PC-9 (cell line): ENCODE measurements at places on chromosomes 1 and 21.

- DNase-seq, result no peak
Observed at GRCh38 chr1:26839339-26839722, 12.8 kb downstream of the ZDHHC18 start.

GRCh38 chr1:241902391-241903065 is 54.5 kb downstream of the EXO1 start:
- DNase-seq, result no peak

DNA sequence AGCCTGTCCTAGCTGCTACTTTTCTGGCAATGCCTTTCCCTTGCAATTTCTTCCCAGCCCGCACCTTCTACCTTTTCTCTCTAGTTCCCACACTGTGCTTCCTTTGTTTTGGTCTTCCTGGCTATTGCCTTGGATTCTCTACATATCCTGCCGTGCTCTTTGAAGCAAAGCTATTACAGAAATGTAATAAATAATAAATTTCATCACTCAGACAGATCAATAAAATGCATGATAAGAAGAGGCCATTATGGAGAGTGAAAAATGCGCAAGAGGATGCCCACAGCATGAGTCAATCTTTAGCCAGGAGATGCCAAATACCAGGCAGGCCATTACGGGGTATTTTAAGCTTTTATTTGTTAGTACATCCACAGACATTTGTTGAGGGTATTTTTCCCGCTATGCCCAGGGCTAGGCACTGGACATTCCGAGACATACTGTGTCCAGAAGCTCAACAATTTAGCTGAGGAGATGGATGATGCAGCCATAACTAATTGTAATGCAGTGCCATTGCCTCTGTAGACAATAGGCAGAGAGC is 163.6 kb downstream of the ST6GALNAC3 start:
- DNase-seq, result no peak

DNA sequence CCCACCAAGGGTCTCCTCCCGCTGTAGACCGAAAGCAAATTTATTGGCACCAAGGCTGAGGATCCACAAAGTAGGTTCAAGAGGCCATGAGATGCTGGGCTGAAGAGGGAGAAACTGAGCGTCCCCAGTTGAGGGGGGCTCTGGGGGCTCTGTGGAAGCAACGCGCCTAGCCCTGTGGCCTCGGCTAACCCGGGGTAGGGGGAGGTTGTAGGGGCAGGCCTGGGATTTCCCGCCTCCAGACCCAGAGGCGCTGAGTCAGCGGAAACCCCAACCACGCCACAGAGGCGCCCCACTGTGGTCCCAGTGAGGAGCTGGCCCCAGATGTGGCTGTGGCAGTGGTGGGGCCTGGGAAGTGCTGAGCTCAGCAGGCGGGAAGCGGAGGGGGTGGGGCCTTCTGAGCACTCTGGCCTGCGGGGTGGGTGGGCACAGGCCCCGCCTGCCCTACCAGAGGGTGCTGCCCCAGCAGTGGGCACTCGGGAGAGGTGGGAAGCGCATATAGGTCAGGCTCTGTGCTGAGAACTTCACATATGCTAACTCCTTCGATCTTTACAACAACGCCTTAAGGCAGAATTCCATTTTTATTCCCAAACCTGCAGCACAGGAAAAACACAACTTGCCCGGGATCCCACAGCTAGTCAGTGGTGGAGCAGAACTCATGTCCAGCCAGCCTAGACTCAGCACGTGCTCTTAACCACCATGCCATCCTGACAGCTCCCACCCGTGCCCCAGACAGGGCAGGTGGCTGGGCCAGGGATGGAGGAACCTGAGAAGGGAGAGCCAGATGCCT is 1.5 kb upstream of the COL16A1 start:
- DNase-seq, result no peak

GRCh38 chr21:42062236-42063022 is 8.7 kb upstream of the UMODL1 start:
- no peak for DNase-seq

DNA sequence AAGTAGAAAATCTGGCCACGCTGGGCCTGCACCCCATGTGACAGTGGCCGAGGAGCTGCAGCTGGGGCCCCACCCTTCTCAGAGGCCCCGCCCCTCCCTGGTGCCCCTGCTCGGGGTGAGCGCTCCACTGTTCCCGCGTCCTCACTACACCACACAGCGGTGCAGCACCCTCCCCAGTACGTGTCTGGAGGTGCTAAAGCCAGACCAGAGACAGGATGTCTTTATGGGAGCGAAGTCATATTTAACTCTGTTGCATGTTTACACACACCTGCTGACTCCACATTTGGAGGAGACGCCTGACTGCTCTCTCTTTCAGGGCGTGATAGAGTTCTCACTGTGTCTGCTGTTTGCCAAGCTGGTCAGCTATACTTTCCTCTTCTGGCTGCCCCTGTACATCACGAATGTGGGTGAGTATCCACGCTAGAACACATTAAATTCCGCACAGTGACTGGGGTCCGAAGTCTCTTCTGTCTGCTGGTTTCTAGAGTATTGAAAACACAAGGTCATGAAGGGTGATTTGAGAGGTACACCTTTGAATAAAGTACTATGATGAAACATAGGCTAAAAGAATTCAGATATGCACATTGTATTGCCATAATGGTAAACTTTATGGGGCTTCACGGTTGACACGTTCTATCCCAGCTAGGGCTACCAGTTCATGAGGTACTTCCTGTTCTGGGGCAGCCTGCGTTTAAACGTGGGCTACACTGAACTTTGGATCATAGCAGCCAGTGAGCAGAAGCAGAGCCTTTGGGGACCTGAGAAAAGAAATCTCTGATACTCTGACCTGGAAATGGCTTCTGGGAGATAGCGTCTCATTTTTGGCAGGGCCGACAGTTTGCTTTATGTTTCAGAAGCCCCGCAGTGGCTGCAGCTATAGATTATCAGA is 48.4 kb downstream of the SLC37A1 start:
- DNase-seq, result no peak

GRCh38 chr1:151976015-151976343 is 17.7 kb downstream of the S100A10 start:
- DNase-seq, result no peak
